NCI-H1417 treated with DMSO at 0.1 percent for 48 hours (cell line): ENCODE measurements at places on chromosomes 3 and 15.

- no peak for DNase-seq
These were observed 202.9 kb upstream of the CTNNB1 start for GRCh38 chr3:40996382-40996781.

DNA sequence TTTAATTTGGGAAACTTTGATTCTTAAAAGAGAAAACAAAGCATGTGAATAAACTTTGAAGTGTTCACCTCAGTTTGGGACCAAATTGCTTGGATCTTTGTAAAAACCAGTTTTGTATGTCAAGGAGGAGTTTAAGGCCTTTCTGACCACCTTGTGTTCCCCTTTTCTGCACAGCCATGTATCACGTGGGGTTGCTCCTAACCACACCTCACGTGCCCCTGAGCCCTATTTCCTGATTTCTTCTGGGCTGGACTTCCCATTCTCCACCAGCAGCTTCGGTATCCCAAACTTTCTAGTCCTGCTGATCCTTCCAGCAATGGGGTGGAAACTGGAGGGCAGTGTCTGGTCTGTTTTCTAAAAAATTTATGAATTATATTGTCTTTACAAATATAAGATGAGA, 76.4 kb upstream of the STT3B start:
- no peak for DNase-seq

GRCh38 chr15:77335298-77335697, 84.6 kb downstream of the PEAK1 start:
- DNase-seq, result no peak

DNA sequence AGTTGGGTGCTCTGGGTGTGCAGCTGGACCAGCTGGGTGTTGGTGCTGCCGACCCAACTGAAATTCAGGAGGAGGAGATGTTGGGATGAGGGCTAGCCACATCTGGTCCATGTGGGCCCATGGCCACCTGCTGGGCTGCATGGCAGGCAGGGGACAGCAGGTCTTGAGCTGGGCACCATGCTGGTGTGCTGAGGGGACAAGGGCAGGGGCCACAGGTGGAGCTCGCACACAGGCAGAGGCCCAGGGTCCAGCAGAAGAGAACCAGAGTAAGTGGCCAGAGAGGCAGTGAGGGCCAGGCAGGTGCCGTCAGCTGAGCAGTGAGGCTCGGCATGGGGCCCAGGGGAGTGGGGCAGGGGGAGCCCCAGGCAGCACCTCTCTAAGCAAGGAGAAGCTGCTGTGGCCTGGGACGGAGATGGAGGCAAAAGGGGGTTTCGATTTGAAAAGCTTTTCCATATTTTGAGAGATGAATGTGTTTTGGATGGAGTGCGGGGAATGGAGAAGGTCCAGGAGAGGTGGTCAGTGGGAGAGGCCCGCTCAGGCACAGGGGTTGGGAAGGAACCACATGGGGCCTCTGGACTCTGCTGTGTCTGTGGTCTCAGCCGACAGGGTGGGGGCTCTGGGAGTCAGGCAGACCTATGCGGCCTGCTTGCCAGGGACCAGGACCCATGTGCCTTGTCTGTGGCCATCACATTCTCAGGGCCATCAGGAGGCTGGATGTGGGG, 30.5 kb upstream of the PLXNA1 start:
- DNase-seq, result no peak

DNA sequence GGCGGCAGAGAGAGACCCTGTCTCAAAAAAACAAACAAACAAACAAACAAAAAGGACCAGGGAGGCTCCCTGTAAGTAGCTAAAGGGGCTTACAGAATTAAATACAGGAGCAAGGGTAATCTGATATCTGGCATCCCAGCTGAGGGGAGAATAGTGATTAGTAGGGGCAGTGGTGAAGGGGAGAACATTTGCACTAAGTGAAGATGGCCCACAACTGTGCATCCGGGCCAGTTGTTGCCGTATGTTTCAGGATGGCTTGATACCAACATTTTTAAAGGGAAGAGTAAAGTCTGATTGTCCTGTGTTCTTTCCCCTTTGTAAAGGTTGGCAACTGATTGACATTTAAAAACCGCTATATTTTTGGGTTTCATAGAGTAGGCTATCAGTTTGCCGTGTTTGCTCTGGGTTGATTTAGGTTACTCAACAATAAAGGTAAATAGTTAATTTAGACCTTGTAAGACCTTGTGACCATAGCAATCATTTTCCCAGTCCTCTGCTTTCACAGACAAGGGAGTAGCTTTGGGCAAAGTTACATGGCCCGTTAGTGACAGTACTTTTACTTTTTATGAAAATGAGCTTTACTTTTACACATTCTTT, 167.8 kb downstream of the PTPRG start:
- no peak for DNase-seq

DNA sequence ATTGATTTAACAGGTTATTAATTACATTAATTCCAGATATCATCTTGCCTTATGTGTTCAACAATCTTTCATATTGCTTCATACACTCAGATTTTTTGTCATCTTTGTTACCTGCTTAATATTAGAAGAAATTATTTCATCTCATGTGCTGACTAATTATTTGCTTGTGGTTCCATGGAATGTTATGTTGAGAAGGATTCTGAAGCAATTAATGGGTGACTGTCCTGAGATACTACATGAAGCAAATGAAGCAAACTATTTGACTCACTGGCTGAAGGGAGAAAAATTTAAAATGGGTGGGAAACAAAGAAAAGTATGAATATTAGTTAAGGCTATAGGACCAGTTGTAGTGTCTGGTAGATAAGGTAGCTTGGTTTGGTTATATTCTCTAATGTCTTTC, 443.8 kb upstream of the EPHA6 start:
- no peak for DNase-seq

- DNase-seq, result no peak
These were observed 28.4 kb downstream of the PCSK6 start for GRCh38 chr15:101461097-101461496.

DNA sequence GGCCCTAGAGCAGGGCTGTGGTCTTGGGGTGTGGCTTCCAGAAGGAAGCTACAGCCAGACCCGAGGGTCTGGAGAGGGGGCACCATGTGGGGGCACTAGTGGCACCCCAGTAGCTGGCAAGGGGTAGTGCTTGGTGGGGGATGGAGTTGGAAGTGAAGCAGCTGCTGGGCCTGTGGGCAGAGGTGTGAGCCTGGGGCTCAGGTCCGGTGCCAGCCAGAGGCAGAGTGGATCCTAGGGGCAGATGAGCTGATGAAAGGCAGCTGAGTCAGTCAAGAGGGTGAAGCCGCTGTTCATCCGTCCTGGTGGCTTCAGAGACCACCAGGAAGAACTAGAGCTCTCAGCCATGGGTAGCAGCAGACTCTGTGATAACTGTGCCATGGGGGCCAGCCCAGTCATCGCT, 172.6 kb downstream of the TBC1D2B start:
- DNase-seq, result no peak

DNA sequence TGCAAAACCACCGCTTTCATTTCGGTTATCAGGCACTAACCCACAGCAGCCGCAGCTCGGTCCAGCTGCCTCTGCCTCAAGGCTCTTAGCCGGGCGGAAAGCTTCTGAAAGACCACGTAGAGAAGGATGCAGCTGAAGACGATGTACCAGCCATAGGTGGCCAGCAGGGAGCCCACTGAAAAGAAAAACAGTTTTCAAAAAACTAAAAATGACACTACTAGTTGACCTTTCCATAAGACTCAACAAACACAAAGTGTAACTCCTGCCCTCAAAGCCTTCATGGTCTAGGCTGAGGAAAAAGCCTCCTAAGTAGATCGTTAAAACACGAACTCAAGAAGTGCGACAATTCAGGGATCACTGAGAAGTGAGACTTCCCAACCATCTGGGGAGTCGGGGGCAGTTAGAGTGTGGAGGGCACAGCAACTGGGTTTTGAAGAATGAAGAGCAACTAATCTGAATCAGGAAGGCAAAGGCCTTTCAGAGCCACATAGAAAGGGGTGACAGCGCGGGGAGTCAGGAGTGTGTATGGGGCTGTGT, 716 bp downstream of the SELENOS start:
- no peak for DNase-seq

GRCh38 chr3:50265571-50265970, 3.4 kb upstream of the SEMA3B start:
- no peak for DNase-seq

GRCh38 chr15:78925956-78926743, 18.7 kb downstream of the CTSH start:
- no peak for DNase-seq

DNA sequence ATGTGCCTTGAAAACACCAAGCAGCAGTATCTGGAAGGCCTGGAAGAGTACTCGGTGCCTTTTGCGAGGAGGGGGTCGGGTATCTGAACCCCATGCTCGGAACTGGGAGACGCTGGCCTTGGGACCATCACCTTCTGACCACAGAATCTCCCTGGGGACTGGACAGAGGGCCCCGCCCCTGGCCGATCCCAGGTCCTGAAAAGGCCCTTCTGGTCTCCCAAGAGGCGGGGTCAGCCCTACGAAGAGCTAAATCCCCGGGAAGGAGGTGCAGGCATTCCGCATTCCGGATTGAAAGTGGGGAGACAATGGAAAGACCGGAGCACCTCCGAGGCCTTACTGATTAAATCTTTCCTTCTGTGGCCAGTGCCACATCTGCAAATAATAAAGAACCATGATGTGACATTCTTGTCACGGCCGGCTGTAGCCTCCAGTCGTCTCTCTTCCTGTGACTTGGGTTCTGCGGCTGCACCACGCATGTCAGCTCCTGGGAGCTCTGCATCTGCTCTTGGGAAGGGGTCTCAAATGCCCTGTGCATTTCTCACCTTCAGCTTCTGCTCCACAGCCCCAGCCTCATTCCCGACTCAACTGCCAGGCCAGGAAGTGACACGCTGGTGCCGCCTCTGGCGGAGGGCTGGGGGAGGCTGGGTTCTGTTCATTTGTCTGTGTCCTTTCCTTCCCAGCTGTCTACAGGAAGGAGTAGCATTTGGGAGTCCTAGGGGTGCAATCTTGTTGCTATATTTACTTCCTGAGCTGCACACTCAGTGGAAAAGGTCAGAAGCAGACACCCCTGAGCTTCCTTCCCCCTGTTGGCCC, 173.5 kb downstream of the KLF13 start:
- no peak for DNase-seq

GRCh38 chr15:30878515-30878914, 25.2 kb upstream of the FAN1 start:
- DNase-seq, result no peak

DNA sequence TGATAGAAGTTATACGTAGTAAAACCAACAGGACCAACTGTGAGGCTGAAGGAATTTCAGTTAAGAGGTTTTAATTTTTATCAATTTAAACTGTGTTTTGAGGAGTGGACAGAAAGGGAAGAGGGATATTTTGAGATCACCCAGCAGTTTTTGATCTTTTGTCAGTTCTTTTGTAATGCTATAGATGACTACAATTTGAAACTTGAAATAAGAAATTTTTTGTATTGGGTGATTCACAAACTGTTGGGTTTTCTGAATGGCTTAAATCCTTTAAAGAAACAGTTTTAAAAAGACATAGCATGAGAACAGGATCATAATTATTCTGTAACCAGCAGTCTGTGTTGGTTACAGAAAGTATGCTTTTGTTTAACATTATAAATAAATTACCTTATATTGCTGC, 67.4 kb downstream of the TCF12 start:
- no peak for DNase-seq

- DNase-seq, result no peak
These were observed 99.6 kb upstream of the RBMS3 start for GRCh38 chr3:29181149-29181780.

GRCh38 chr3:66398228-66399025, 102.4 kb downstream of the LRIG1 start:
- DNase-seq, result no peak

- DNase-seq, result no peak
These were observed 636.0 kb upstream of the LMCD1 start for GRCh38 chr3:7865611-7866010.

GRCh38 chr15:40793216-40793989, 13.5 kb upstream of the ZFYVE19 start:
- no peak for DNase-seq

DNA sequence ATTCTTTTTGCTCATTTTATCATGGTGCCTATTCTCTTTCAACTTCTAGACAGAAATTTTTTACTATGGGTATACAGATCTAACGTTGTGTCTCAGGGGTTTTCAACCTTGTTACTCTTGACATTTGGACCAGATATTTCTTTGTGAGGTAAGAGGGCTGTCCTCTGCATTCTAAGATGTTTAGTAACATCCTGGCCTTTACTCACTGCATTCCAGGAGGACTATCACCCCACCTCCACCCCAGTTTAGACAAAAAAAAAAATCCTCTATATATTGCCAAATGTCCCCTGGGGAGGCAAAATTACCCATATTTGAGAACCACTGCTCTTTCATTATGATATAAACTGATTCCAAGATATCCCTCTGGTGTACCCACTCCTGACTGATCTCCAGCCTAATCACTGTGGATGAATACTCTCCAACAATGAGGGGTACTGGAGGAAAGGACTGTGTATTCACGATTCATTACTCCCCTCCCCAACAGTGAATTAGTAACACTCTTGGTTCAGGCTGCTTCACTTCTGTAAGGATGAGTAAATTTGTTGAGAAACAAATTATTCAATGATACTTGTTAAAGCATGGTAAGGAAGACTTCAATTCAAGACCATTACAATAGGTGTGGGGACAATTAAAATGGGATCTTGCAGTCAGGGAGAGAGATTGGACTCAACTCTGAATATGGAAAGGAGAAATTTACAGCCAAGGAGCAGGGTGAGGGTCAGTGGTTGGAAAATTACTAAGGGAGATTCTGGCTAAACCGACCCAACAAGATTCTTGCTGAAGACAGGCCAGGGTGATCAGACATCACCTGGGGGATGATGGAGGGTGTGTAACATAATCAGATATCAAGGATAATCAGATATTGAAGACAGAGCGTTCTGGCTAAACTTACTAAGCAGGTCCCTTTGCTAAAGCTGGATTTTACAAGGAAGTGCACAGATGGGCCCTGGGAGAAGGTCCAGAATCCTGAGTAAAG, 123.8 kb upstream of the DAZL start:
- DNase-seq, result no peak

DNA sequence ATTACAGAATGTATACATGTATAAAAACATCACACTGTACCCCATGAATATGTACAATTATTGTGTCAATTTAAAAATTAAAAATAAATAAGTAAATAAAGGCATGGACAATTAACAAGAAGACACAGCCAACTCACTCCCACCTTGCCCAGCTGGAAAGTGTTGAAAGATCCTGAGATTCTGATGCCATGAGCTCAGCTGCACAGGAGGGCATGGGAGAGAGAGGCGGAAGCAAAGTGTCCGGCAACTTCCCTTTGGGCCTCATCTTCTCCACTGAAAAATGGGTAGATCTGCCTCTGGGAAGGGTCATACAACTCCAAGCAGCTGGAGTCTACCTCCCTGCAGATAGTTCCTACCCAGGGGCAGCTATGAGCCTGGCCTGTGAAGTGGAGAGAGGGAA, 277.3 kb downstream of the UACA start:
- DNase-seq, result no peak

DNA sequence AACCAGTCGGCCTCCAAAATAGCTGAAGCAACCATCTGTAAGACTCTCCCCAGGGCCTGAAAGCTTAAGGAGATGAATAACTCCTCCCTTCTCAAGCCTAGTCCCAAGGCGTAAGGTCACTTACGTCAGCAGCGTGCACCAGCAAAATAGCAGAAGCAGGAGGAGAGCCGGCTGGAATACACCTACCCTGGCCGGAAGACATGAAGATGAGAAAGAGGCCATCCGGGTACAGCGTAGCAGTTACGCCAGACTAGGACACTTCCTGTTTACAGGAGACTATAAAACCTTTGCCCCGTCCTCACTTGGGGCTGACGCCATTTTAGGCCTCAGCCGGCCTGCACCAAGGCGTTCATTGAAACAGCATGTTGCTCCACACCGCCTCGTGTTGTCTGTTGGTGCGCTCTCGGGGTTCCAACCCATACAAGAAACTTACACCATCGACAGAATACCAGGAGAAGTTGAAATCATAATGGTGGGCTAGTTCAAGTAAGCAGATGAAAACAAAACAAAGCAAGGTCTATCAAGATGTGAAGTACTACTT, 2.5 kb downstream of the CFAP92 start:
- no peak for DNase-seq
